ENCODE measurements at places on chromosomes 7 and 10.
A peak's percentile ranks its signal among the peaks of the same experiment; 100 is the strongest.

GRCh38 chr7:102169651-102170392, 116.8 kb upstream of the SH2B2 start:
- DNase-seq = peak; percentile 68

GRCh38 chr10:117391436-117392205, 16.4 kb upstream of the PDZD8 start:
- DNase-seq = no peak

- DNase-seq = no peak
Observed at GRCh38 chr10:97333351-97333600, 1.3 kb downstream of the FRAT2 start.

DNA sequence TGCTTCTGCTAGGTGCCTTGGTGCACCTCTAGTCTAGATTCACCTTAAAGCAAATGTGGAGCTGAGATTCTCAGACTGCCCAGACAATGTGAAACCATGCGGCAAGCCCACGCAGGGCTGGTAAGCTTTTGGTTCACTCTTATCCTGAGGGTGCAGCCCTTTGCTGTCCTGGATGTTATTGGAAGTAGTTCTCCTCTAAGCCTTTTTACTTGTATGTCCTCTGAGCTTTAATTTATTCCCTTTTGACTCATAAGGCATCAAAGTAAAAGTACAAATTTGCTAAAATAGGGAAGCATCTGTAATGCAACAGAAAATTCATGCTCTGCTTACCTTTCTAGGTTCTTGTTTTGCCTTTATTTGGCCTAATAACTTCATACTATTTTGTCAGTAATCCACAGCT, 186.8 kb downstream of the MACC1 start:
- DNase-seq = no peak

DNA sequence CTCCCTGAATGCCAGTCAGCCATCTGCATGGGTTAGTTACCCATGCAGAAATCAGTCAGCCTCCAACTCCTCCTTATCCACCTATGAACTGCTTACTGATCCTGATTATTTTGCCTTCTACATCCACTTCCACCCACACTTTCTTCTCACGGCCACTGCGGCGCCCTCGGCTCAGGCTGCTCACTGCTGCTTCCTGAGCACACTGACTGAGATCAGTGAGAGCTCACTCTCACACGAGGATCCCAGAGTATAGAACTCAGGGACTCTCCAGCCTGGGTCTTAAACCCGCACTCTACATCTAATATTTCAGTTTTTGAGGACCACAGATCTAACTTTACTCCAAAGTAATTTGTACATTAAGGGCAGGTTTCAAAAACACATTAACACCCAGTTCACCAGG, 64.4 kb downstream of the GRB10 start:
- DNase-seq = no peak

GRCh38 chr10:98170249-98171117, 36.0 kb downstream of the R3HCC1L start:
- DNase-seq = peak; percentile 37

DNA sequence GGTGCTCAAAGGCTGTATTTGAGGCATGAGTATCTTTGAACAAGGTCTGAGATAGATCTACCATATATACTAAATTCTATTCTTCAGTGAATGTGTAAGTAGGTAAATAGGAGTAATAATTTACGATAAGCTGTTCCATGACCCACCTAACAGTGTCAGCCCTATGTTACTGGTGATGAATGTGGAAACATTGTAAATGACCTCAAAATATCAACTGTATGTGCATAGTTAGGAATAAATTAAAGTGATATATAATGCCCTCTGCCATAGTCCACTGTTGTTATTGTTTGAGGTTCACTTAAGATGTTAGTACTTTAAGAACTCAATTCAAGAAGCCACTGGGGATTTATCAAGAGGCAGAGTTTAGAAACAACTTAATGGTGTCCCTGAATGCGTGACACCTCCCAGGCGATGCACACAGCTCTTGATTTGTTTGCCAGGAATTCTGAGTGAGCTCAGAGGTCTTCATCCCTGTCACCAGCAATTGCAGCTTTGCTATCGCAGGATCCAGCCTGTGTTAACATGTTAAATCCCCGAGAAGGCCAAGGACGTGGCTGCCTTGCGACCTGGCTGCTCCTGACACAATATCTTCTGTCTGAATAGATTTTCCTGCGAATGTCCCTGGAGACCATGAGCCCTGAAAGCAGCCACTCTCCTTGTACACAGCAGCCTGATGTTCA, 104.9 kb downstream of the KLF6 start:
- DNase-seq = no peak

GRCh38 chr10:28249512-28249911, 53.4 kb downstream of the MPP7 start:
- no peak for DNase-seq

GRCh38 chr7:159027789-159028507, 116.7 kb downstream of the VIPR2 start:
- no peak for DNase-seq

DNA sequence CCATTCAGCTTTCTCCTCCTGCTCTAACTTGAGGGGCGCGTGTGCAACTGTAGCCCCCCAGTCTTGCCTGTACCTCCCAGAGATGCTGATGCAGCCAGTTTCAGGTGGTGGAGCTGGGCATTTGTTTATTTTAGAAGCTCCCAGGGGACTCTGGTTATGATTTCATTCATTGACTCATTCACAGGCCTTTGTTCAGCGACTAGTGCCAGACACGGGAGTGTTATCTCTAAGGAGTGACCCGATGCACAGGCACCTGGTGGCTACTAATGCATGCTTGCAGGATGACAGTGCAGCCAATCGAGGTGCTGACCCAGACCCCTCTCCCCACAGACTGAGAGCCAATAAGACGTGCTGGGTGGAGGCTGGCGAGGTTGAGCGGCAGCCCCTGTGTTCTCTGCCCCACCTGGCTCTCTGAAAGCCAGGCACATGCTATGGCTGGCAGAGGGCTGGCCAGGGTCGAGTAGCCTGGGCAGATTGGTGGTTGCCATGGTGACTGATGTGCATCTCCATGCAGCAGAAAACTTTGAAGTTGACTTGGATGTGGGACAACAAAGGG, 19.7 kb upstream of the SLC18A2 start:
- no peak for DNase-seq

- DNase-seq = no peak
Observed at GRCh38 chr10:23499372-23500132, 60.7 kb downstream of the OTUD1 start.

- no peak for DNase-seq
Observed at GRCh38 chr10:76939933-76940468, 697.6 kb downstream of the KCNMA1 start.

DNA sequence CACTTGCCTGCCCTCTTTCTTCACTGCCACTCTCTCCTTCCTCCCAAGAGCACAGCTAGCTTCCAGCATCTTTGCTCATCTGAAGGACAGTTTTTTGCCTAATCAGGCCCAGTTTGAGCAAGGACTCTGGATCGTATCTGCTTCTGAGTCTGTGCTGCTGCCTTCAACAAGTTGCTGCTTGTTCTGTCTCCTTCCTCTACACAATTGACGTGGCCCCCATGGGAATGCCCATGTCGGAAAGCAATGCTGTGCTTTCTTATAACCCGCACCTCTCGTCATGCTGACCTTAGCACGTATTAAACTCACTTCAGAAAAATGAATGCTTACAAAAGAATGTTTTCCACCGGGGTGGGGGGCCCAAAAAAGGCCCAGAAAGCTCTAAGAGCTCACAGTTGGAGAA, 324.7 kb upstream of the C7orf33 start:
- no peak for DNase-seq

GRCh38 chr10:7547206-7547605, 119.6 kb downstream of the ITIH5 start:
- DNase-seq = no peak

- no peak for DNase-seq
Observed at GRCh38 chr7:14133752-14134151, 144.3 kb upstream of the ETV1 start.

DNA sequence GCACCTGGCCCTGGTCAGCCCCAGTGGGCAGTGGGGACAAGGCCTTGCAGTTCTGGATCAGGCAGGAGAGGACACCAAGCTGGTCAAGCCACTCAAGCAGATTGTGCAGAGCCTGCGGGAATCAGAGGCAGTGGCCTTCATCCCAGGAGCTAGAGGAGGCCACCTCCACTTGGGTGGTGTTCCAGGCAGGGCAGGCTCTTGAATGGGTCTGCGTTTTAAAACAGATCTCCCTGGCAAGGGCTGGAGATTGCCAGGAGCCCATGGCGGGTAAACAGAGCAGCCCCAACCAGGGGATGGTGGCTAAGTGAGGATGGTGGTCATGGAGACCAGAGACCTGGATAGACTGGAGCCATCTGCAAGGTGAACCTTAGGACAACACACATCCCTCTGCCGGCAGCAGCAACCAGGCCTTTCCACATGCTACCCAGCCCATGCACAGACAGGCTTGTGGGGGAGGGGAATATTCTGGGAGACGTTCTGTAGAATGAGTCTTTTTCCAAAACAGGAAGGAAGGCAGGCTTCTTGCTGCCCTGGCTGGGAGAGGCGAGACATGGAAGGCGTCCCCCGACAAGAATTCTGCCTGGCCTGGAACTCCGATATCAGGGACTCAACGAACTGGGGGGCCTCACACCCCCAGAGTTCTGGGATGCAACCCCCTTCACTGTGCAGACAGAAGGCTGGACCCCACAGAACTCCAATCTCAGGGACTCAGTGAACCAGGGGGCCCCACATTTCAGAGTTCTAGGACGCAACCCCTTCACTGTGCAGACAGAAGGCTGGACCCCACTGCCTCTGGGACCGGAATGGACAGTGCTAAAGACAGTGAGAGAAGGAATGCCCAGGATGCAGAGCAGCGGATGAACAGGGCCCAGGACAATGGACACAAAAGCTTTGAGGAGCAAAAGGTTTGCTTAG, 264.8 kb downstream of the PTPRN2 start:
- DNase-seq = no peak

DNA sequence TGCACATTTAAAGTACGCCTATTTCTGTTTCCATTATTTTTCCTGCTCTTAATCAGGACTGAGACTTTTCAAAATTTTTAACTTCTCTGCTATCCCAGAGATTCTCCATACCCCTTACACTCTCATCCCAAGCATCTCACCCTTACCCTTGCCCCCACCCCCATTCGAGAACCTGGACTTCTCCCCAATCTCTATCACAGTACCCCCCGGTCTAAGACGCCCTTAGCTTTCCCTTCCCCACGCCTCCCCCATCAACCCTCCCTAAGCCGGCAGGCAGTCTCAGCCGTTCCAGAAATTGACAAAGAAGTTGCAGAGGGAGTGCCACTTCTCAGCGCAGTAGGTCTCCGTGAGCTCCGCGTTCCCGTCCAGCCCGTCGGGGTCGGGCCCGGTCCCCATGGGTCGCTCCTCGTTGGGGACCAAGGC, 1.4 kb downstream of the FGFBP3 start:
- DNase-seq = peak; percentile 20

GRCh38 chr10:33252794-33253203, 81.7 kb downstream of the NRP1 start:
- DNase-seq = no peak

- DNase-seq = no peak
Observed at GRCh38 chr10:57706576-57707299, 561.0 kb downstream of the IPMK start.
